ENCODE measurements at places on chromosomes 5 and 9.

- no peak for DNase-seq
Measured at GRCh38 chr5:169115461-169116124, 185.3 kb downstream of the SLIT3 start.

GRCh38 chr9:73176450-73176875, 24.8 kb downstream of the ANXA1 start:
- DNase-seq = no peak

DNA sequence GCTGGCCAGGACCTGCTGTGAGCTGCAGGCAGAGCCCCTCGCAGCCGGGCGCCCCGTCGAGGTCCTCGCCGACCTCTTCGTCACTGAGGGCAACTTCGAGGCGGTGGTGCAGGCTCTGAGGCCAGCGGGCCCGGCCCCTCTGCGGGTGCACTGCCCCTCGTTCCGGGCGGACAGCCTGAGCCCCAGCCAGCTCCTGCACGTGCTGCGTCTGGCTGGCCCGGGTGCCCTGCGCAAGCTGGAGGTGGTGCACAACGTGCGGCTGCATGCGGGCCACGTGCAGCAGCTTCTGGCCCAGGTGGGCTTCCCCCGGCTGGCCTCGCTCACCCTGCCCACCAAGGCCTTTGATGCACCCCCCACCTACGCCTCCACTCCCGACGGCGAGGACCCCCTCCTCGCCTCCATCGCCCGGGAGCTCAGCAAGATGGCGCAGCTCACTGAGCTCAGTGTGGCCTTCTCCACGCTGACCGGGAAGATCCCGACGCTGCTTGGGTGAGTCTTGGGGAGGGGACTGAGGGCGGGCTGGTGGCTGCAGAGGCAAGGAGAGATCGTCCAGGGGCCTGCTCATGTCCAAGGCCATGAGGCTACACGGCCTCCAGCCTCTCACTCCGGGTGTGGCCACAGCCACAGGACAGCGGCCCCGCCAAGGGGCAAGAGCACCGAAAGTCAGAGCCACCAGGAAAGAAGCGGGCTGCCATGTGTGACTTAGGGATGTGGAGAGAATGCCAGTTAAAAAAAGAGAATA, 825 bp downstream of the LRRC14B start:
- no peak for DNase-seq

GRCh38 chr5:96601715-96602244, 60.4 kb upstream of the CAST start:
- peak; percentile 88 for DNase-seq

- DNase-seq = peak; percentile 50
Measured at GRCh38 chr5:180208435-180209081, 453 bp downstream of the RASGEF1C start.

- DNase-seq = no peak
Measured at GRCh38 chr9:78989031-78989658, 582.6 kb upstream of the TLE4 start.

DNA sequence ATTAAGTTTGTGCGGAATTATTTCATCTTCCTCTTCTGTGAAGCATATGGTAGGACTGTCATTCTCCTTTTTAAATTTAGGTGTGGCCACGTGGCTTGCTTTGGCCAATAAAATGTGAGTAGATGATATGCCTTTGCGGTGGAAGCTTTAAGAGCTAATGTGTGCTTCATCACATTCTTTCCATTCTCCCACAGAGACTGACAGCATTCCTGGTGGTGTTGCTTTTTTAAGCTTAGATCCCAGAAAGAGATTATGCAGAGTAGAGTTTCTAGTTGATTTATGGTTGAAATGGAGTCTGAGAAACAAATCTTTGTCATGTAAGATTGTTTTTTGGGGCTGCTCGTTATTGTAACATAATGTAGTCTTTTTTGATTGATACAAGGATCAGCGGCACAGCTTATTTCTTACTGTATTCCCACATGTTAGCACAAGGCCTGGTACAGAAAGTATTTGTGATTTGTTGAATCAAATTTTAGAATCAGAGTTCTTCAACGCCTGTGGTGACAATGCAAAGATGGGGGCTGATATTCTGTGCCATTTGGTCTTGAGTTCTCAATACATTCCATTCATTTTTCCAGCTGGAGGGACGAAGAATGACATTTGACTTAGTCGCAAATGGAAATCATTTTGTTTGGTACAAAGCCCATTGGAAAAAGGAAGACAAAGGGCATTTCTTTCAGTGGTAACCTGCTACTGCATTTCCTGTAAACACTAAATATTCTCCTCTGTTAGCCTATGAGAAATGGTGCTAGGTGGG, 209.9 kb upstream of the VLDLR start:
- no peak for DNase-seq

- DNase-seq = no peak
Measured at GRCh38 chr5:156584871-156585270, 257.9 kb downstream of the SGCD start.

GRCh38 chr5:179262126-179262920, 82.9 kb downstream of the ADAMTS2 start:
- DNase-seq = no peak

- DNase-seq = no peak
Measured at GRCh38 chr5:35847961-35848360, 8.7 kb upstream of the IL7R start.

- DNase-seq = no peak
Measured at GRCh38 chr9:83435301-83435700, 102.9 kb downstream of the FRMD3 start.

GRCh38 chr5:123371575-123372179, 51.5 kb downstream of the CEP120 start:
- DNase-seq = peak; percentile 36

DNA sequence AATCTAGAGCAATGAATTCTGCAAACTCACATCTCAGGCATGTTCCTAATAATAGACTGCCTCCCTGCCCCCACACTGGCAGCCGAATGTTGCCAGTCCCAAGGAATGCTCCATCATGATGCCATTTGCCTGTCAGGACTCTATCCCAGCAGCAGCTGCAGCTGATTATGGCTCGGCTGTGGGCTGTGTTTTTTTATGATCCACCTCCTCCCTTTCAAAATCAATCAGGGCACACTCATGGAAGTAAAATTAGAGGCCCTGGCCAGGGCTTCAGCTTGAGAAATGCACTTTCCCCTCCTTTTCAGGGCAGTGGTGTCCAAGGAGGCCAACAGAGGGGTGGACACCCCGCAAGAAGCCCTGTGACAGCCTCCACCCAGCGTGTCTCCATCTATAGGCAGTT, 176.7 kb upstream of the S1PR3 start:
- no peak for DNase-seq

GRCh38 chr5:137758715-137759306, 4.6 kb upstream of the HNRNPA0 start:
- DNase-seq = no peak

GRCh38 chr5:1745123-1745795, 54.4 kb downstream of the MRPL36 start:
- no peak for DNase-seq

DNA sequence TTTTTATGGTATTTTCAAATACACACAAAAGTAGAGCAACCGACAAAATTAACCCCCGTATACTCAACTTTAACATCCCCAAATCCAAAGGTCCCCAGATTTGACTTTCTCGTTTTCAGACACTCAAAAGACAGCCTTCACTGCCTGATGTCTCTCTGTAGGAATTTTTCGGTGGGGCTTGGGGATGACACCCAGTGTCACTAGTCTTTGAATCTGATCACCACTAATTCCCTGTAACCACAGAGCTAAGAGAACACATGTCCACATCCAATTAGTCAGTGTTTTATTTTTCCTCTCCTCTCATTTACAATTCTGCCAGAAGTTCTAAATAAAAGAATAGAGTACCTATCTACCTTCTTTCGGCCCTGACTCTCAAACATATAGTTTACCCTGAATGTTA, 324.6 kb downstream of the ARL15 start:
- no peak for DNase-seq

DNA sequence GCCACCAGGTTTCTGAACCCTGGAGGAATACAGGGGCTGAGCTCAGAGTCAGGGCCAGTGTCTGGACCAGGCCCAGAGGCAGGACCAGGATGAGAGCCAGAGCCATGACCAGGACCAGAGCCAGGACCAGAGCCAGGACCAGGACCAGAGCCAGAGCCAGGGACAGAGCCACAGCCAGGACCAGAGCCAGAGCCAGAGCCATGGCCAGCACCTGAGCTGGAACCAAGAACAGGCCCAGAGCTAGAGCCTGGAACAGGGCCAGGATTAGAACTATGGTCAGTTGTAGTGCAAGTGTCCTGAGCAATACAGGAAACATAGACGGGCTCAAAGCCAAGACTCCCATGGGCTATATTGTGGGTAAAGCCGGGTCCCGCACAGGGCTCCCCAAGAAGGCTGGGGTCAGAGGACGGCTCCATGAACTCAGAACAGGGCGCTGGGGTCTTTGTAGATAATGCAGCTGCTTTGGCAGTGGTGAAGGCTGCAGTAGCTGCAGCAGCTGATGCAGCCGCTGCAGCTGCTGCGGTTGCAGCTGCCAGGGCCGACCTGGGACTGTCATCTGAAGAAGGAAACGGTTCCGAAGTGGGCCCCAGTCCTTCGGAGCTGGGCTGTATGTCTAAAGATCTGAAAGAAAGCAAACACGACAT, 559 bp downstream of the SPAG8 start:
- no peak for DNase-seq

DNA sequence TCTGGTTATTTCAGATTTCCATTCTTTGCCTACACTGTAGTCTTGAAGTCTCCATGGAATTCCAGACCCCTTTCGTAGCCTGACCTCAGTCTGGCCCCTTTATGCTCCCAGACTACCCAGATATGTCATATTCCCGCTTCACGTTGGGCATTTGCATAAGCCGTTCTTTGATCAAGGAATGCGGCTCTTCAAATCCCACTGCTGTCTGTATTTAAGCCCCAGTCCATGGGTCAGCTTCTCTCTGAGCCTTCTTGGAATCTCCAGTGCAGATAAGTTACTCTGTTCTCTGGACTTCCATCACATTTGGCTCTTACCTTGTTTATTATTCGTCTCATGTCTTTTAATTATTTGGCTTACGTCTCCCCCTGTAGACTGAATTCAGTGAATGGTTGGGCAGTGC, 97.4 kb downstream of the PARP8 start:
- DNase-seq = no peak

DNA sequence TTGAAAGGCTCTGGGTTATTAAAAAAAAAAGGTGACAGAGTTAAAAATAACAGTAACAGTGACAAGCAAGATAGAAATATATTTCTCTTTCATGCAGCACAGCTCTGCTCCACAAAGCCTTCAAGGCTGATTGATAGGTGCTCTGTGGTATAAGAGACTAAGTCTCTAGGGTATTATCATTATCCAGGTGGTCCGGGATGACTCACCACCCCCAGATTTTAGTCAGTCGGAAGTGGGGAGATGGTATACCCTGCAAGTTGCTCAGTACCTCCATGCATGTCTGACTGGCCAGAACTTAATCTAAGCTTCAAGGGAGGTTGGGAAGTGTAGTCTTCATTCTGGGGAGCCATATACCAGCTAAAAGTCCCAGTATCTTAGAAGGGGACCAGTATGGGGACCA, 76.1 kb downstream of the SLC1A3 start:
- no peak for DNase-seq

DNA sequence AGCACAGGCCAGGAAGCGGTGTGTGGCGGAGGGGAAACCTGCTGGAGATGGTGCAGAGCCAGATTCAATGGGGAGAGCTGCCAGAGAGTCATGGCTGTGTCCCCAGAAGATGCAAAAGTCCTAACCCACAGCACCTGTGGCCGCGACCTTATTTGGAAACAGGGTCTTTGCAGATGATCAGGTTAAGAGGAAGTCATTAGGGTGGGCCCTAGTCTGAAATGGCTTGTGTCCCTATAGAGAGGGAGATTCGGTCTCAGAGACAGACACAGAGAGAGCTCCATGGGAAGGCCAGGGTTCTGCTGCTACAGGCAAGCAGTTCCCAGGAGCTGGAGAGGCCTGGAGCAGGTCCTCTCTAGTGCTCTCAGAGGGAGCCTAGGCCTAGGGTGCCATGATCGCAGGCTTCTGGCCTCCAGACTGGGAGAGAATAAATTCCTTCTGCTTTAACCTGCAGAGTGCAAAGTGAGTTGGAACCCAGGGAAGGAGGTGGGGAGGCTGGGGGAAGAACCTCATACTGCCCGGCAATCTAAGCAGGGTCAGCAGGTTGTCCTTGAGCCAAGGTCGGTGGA, 1.9 kb upstream of the LPCAT1 start:
- DNase-seq = no peak

Data from suppressor macrophage (primary cell).